ENCODE measurements at places on chromosomes 16 and 17. TPM values are rescaled to one million over a fixed set of nuclear protein-coding genes. Genes with fewer than 3 reads are reported as not detected.

Gene CA7
- not detected for total RNA-seq

Gene GP1BA
- not detected for total RNA-seq

Gene ATP1B2
- 0.16 TPM for total RNA-seq

Gene SMTNL2
- 1.8 TPM for total RNA-seq

Gene KRT20
- total RNA-seq, result not detected

Gene SALL1
- 0.33 TPM for total RNA-seq

Gene DYNLRB2
- total RNA-seq, result 4.6 TPM

Gene GRAP
- 2.2 TPM for total RNA-seq
